ENCODE measurements at places on chromosomes 11 and 22. TPM values are rescaled to one million over a fixed set of nuclear protein-coding genes. Genes with fewer than 3 reads are reported as not detected.

GRCh38 chr22:24304062-24304675, 33.5 kb downstream of the SPECC1L start:
- DNase-seq: no peak

DNA sequence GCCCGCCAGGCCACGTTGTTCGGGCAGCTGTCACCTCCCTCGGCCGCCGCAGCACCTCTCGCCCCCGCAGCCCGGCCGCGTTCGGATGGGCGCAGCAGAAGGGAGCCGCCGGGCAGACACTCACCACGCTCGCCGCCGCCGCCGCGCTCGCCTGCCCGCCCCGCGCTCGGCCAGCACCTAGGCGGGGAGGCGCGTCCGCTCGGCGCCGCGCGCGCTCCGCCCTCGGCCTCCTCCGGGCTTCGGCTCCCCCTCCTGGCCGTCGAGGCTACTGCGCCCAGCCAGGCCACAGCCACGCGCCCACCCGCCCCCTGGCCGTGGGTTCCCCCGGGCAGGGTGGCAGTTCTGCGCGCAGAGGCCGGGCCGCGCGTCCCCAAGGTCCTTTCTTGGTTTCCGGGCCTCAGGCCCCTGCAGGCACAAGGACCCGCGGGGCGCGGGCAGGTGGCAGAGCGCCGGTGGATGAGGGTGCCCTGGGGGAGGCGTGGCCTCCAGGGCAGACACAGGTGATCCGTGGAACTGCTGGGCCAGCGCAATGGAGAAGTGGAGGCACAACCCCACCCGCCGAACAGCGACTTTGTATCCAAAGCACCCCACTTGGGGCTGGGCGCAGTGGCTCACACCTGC, at the start of gene SLC25A22:
Gene SLC25A22 (minus strand): TSS at position 189 of the 621 bp plus-strand sequence. CDS start 3,275 bp downstream, outside the sequence.
- DNase-seq: peak; percentile 79

- no peak for DNase-seq
Measured at GRCh38 chr11:70063121-70063520, 15.0 kb upstream of the ANO1 start.

GRCh38 chr22:38066381-38067027, 9.3 kb downstream of the PICK1 start:
- DNase-seq: no peak

DNA sequence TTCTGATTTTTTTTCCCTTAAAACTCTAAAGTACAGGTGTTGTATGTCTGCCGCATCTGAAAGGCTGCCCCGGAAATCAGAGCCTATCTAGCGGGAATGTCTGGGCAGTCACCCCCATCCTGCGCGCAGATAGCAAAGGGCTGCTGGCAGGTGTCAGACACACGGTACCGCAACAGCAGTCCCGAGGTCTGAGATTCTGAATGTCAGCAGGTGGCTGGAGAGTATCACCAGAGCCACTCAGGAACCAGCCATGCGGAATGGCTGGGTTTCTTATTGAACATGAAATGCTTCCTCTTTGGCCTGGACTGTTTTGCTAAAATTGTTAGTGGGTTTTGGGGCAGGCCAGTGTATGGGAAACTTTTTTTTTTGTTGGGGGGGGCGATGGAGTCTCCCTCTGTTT, 53.3 kb downstream of the CERK start:
- peak; percentile 8 for DNase-seq

Gene CAVIN3
- 60.8 TPM for total RNA-seq

Gene ROM1
- total RNA-seq: 14.9 TPM

Gene TMEM109
- 13.5 TPM for total RNA-seq
